ENCODE measurements at places on chromosomes 6 and 20.
A peak's percentile ranks its signal among the peaks of the same experiment; 100 is the strongest.

GRCh38 chr20:33311996-33312395, 29.0 kb downstream of the BPIFB1 start:
- no peak for DNase-seq

DNA sequence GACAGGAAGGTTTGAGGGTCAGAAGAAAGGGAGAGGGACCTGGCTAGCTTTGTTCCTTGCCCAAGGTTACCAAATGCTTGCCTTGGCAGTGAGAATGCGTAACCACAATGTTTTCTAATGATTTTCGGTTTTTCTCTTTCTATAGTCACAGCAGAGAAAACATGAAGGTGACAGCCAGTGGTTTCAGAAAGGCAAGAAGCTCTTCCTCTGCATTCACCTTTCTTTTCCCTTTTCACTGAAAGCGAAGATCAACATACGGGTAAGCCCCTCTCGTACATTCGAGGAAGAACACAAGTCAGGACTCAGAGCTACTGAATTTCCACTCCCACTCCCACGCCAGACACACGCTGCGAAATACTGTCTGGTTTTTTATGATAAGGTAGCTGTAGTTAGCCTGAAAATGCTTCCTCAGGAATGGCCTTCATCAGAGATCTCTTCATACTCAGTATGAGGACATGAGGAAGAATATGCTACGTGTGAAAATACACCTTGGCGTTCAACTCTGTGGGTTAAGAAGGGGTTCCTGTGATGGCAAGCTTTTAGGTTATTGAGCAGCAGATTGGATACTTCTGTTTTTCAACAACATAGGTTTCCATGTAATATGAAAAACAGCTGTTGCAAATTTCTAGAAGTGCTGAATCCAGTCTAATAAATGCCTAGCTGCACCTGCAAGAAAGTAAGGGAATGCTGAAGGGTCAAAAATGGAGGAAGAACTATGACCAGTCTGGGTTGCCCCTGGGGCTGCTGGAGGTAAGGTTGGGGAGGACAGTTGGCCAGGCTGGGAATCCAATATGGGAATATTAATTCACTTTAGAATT, 7.4 kb upstream of the CD83 start:
- DNase-seq, result no peak

DNA sequence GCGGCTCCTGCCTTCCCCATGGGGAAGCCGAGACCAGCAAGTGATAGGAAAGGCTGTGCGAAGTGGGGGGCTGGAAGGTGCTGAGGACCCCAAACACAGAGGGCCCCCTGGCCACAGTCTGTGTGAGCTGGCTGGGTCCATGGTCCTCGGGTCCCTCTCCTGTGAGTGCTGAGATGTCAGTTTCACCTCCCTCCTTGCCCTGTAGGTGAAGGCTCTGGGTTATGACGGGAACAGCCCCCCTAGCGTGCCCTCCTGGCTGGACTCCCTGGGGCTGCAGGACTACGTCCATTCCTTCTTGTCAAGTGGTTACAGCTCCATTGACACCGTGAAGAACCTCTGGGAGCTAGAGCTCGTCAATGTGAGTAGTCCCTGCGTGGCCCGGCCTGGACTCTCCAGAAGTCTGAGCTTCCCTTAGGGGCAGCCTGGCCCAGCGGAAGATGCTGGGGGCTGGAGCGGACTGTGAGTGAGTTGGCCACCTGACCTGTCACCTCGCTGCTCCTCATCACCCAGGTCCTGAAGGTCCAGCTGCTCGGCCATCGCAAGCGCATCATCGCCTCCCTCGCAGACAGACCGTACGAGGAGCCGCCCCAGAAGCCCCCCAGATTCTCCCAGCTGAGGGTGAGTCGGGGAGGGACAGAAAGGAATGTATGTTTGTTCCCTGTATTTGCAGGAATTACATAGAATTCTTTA, 61.7 kb downstream of the TCP11 start:
- DNase-seq, result no peak

DNA sequence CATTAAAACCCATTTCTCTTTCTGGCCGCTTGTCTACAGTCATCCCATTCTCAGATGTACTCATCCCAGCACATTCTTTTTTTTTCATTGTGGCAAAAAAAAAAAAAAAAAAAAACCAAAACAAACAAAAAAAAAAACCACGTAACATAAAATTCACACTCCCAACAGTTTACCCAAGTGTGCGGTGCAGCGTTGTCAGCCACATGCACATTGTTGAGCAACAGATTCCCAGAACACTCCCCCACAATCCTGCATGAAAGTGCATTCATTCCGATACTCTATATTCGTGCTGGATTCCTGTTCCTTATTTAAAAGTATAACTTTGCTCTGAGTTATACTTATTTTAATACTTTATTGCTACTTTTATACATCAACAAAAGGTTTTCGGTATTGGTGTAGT, 96.0 kb downstream of the SASH1 start:
- no peak for DNase-seq

DNA sequence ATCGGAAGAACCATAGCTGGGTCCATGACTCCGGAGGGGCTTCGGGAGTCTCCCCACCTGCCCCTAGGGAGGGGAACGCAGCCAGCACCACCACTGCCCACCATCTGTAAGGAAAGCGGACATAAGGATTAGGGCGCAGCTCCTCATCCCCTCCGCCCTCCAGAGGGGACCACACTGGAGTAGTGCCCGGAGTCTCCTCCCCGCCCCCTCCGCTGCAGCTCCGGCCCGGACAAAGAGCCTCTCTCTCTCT, 628 bp downstream of the SLC35B2 start:
- no peak for DNase-seq

DNA sequence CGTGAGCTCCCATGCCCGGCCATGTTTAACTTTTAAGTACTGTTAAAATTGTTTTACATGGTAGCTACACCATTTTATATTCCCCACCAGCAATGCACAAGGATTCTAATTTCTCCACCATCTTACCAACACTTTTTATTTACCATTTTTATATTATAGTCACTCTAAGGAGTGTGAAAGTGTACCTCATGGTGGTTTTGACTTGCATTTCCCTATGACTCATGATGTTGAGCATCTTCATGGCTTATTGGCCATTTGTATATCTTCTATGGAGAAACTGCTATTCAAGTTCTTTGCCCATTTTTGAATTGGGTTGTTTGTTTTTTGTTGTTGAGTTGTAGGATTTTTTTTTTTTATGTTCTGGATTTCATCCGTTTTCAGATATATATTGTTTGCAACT, 15.6 kb upstream of the BPHL start:
- DNase-seq, result no peak

DNA sequence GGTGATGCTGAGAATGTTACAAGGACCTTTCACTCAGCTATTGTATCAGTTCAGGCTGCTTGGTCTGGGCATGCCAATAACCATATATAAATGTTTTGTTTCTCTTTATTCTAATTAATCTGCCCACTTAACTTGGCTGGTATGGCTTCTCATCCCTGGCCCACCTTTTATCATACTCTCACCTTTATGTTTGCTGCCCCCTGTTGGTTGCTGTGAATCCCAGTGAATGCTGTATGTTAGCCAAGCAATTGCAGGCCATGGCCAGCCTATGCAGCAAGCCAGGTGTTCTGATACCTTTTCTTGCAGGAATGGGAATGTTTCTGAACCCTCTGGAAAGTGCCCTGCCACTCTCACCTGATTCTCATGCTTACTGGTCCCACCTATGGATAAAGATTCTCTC, 54.6 kb downstream of the PCSK2 start:
- no peak for DNase-seq

DNA sequence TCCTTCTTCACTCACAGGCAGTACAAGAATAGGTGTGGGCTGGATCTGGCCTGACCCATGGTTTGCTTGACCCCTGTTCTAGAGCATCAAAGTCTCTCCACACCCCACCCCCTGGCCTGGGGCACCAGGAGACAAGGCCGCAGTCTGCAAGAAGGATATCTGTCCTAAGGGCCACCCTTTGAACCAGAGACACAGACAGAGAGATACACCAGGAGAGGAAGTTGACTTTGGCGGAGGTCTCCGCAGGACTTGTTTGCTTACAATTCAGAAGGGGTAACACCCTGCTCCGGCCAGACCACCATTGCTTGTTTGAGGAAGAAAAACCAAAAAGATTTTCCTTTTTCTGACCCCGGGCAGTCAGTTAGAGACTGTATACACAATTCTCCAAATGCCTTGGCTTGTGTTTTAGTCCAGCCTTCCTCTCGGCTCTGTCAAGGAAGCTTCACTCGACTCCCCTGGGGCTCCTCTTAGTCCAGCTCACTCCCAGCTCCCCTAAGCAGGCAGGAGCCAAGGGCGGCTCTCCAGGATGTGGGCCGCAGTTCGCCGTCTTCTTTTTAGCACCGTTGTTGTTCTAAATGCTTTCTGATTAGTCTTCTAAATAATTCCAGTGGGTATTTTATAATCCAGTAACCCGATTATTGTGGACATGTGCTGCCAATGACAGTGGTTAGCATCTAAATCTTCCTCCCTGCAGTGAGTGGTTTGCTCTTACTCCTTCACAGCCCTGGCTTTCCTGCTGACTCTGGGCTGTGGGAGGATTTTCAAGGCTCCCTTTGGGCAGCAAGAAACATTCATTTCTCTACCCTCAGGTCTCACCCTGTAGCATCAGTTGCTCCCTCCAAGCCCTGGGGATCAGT, 58.6 kb upstream of the MRPS10 start:
- DNase-seq, result no peak

GRCh38 chr20:10344953-10345352, 89.1 kb downstream of the MKKS start:
- DNase-seq, result no peak

- no peak for DNase-seq
Measured at GRCh38 chr6:130849594-130849993, 22.4 kb downstream of the SMLR1 start.

DNA sequence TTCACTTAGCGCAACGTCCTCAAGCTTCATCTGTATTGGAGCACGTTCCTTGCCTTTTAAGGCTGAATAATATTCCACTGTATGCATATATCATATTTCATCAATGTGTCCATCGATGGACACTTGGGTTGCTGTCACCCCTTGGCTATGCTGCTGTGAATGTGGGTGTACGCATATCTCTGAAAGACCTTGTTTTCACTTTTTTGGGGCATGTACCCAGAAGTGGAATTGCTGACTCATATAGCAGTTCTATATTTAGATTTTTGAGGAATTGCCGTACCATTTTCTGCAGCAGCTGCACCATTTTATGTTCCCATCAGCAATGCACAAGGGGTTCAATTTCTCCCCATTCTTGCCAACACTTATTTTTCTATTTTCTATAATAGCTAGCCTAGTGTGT, 22.8 kb upstream of the SLC23A2 start:
- no peak for DNase-seq

DNA sequence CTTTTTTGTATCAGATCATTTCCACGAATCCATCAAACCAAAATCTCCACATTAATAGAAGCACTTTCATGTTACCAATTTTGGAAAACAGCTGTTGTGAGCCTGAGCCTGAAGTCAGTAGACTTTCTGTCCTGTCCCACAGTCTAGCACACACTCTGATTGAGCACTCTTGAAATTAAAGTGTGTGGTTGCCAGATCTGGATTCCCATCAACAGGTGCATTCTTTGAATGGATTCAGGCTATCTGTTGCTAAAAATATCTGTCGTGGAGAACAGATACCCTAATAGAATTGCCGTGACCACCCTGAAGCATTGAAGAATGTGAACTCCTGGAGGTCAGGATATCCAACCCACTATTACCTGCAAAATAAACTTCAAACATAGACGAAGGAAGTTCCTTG, 73.3 kb downstream of the TFAP2A start:
- DNase-seq, result no peak

- no peak for DNase-seq
Measured at GRCh38 chr20:17798601-17799000, 98.8 kb downstream of the BANF2 start.

- peak; percentile 29 for DNase-seq
Measured at GRCh38 chr20:36645998-36646397, at the start of gene SLA2. SLA2 (minus strand) TSS chr20:36646196; CDS start chr20:36641335, 4,861 bp downstream.

GRCh38 chr6:71250099-71250602, 38.5 kb upstream of the OGFRL1 start:
- no peak for DNase-seq

DNA sequence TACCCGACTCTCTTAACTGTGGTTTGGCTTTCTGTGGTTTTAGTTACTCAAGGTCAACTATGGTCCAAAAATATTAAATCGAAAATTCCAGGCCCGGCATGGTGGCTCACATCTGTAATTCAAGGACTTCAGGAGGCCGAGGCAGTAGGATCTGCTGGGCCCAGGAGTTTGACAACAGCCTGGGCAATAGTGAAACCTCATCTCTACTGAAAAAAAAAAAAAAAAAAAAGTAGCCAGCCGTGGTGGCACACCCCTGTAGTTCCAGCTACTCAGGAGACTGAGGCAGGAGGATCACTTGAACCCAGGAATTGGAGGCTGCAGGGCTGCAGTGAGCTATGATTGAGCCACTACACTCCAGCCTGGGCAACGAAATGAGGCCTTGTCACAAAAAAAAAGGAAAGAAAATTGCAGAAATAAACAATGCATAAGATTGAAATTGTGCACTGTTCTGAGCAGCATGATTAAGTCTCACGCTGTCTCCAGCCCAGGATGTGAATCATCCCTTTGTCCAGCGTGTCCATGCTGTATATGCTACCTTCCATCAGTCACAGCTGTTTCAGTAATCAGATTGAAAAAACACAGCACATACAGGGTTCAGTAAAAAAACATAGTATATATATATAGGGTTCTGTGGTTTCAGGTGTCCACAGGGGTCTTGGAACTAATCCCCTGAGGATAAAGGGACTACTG, 40.7 kb downstream of the RGS17 start:
- no peak for DNase-seq

GRCh38 chr20:56592817-56593216, 36.3 kb upstream of the TFAP2C start:
- no peak for DNase-seq

DNA sequence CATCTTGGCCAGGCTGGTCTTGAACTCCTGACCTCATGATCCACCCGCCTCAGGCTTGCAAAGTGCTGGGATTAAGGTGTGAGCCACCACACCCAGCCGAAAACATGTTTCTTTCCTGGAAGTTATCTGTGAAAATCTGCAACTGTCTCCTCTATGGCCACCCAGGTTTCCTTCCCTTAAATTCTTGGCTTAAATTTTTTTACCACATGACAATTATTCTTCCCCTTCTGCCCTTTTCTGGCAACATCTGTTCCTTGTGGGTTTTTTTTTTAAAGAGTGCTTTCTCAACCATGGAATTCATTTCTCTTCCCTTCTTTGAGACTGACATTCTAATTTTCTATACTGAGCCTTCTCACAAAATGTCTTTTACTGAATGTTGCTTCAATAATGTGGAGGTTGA, 59.6 kb downstream of the DOK5 start:
- no peak for DNase-seq

GRCh38 chr20:17925940-17926300, 42.7 kb downstream of the SNX5 start:
- no peak for DNase-seq
